Amygdala (tissue), 56 donors: ENCODE measurements at places on chromosomes 5 and 9.

- DNase-seq, result no peak
Observed at GRCh38 chr5:179588166-179588565, 35.3 kb downstream of the HNRNPH1 start.

DNA sequence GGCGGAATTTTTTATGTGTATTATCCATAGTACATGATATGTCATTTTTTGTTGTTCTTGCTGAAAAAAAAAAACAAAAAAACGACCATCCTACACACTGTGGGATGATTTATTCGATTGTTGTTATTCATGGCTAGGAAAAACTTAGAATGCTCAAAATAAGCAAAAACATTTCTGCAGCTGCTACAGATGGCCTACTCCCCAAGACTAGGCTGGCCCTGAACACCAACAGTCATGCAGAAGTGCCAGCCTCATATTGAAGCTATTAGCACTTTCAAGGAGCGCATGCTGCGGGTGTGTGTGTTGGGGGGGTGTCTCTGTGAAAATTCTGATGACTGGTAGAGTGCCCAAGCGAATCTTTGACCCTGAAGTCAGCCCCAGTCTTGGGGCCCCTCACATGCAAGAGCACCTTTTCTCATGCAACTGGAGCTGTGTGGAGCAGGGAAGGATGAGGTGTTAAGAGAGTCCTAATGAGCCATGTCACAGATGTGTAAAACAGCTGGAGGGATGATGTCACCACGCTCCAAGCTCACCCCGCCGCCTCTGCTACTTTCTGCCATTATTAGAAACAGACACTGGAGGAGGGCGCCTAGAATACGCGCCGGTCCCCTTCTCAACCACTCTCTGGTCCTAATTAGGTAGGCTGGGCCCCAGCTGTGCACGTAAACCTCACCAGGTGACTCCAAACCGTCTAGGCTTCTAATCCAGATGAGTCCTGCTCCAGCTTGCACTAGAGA, 61.0 kb upstream of the SMIM23 start:
- no peak for DNase-seq

GRCh38 chr5:66757219-66757833, 161.1 kb downstream of the MAST4 start:
- DNase-seq, result no peak

DNA sequence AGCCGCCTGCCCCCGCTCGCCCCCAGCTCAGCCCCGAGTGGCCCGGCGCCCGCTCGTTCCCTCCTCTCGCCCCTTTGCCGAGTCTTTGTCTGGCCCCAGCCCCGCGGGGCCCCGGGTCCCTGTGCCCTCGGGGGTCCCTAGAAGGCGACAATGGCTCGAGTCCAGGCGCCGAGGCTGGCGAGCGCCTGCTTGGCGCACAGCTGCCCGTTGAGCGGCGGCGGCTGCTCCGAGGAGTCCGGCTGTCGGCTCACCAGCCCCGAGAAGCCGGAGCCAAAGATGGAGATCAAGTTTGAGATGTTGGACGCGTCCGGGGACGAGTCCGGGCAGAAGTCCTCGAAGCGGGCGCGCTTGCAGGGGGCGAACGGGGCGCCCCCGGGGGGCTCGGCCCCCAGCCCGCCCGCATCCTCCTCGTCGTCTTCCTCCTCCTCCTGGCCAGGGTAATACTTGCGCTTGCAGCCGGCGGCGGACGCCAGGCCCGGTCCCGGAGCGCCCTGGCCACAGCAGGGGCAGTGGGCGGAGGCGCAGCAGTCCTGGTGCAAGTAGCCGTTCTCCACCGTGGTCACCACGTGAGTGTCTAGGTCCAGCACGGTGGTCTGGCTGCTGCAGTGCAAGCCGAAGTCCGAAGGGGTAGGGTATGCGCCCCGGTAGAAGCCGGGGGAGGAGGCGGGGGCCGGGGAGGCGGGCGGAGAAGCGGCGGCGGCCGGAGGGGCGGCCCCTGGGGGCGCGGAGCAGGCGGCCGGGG, 1.2 kb downstream of the IER5L start:
- no peak for DNase-seq

DNA sequence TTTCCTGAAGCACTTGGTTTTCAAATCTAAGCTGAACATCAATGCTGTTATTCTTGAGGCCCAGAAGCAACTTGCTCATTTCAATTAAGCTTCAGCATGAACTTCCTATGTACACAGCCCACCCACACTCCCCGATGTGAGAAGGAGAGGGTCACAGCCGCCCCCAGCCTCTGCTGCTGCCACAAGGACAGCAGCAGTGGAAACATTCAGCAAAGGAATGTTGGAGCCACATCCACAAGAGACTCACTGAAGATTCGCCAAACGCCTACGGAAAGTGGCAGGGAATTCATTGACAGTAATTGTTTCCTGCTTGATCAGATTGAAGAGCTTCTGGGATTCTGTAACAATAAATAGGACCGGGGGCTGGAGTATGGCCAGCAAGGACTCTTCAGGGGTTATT, 2.9 kb downstream of the TGFBI start:
- no peak for DNase-seq

DNA sequence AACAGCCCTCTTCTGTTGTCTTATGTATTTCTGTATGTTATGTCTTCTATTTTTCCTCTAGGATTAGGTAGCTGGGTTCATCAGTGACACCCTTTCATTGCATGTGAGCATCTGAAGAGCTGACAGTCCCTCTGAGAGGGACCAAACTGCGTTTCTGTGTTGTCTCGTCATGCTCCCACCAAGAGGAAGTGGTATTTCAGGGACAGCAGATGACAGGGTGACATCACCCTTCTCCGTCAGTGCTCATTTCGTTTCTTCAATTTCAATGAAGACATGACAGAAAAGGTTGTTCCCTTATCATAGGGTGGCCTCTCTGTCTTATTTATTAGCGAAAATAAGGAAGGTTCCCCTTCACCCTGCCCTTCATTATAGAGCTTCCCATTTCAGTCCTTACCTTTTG, 225.9 kb upstream of the NR4A3 start:
- DNase-seq, result no peak

- DNase-seq, result no peak
Observed at GRCh38 chr9:129052592-129052991, 16.2 kb downstream of the MIGA2 start.

DNA sequence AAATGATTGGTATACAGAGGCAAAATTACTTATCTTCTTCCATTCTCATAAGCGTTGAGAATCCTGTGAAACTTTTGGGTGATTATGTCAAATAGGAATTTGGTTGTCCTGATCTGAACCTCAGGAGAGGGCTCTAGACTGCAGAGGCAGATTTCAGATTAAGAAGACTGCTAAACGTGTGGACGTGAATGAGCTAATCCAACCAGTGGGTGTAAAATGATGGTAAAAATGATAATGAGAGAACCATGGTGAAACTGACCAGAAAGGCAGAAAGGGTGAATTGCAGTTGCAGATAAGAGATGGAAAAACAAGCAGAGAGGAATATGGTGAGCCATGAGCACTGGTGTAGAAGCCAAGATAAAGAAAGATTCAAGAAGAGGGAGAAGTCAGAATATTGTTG, 1200.2 kb upstream of the CDH6 start:
- DNase-seq, result no peak
